A549 treated with AZD2906 at 1 μM for 4 hours (cell line): ENCODE measurements at places on chromosomes 1 and 21. TPM values are rescaled to one million over a fixed set of nuclear protein-coding genes. Genes with fewer than 3 reads are reported as not detected.

The CELF3 gene
- total RNA-seq, result not detected in 5 replicates

The TCHH gene
- 0.23 to 0.28 TPM (median 0.25 TPM) in 5 replicates for total RNA-seq

The KCNE2 gene
- total RNA-seq, result not detected in 5 replicates

The TEX35 gene
- 0.09 TPM in 1 of 5 replicates, not detected in the others for total RNA-seq

The PCP4 gene
- not detected in 5 replicates for total RNA-seq

The BRDT gene
- not detected in 5 replicates for total RNA-seq

The ARHGEF16 gene
- total RNA-seq, result 3.9 to 5.2 TPM (median 5.0 TPM) in 5 replicates

The PGLYRP3 gene
- total RNA-seq, result not detected in 5 replicates
